ENCODE measurements at places on chromosomes 4 and X.

DNA sequence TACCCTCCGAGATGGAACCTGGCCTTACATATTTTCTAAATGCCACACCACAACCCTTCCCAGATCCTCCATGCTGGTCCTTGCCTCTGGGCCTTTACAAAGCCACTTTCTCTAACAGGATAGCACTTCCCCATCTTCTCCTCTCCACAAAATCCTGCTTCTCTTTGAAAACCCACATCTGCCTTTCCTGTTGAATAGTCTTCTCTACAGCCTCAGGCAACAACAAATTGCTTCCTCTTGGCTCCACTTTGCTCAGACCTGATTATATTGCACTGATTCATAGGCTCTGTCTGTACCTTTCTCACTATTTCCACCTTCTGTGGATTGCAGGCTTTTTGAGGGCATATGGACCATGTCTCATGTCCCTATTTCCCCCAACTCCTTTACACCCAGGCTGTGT lies 203.7 kb upstream of the MBNL3 start:
- no peak for DNase-seq

GRCh38 chr4:108377021-108377420 lies 208.3 kb upstream of the LEF1 start:
- no peak for DNase-seq

DNA sequence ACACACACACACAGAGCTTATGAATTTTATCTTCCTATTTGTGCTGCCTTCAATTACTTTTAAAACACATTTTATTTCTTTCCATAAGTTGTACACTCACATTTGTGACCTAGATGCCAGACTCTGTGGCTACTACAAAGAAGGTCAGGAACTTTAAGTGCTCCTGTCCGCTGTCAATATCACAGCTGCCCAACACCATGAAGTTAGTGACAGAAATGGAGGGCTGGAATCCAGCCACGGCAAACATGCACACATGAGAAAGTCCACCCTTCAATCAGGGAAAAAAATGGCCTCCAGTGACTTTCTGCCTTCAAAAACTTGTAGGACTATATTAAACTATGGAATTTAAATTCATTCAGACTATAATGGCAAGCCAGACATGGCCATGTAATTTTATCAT lies 334.4 kb upstream of the FSTL5 start:
- no peak for DNase-seq

DNA sequence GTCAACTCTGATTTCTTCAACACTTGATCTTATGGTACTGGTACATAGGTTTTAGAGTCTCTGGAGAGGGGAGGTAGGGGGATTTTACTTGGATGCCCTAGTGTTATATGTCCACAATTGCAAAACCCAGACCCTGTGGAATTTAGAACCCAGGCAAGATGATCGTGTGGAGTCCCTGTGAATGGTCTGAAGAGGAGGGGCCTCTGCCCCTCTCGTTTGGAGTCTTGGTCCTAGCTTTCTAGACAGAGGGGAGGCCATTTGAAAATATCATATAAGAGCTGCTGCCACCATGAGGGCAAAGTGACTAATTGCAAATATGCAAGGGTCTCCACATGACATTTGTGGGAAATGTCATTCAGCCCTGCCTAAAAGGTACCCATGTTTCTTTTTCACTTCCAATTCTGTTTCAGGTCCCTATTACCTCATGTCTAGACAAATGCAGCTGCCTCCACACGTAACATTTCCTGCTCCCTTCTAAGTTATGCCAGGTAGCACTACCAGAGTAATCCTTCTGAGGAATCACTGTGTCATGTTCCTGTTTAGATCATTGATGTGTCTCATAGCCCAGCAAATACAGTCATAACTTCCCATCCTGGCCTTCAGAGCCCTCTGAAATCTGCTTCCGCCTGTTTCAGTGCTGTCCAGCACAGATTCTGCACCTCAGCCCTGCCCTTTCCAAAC lies 126.8 kb downstream of the KLHL8 start:
- DNase-seq: peak; percentile 79

GRCh38 chrX:45771560-45772340 lies 571.1 kb upstream of the DIPK2B start:
- DNase-seq: no peak

- DNase-seq: no peak
Measured at GRCh38 chr4:95411371-95412088, 137.2 kb downstream of the UNC5C start.

- no peak for DNase-seq
Measured at GRCh38 chr4:53195815-53196661, 169.8 kb downstream of the SCFD2 start.

DNA sequence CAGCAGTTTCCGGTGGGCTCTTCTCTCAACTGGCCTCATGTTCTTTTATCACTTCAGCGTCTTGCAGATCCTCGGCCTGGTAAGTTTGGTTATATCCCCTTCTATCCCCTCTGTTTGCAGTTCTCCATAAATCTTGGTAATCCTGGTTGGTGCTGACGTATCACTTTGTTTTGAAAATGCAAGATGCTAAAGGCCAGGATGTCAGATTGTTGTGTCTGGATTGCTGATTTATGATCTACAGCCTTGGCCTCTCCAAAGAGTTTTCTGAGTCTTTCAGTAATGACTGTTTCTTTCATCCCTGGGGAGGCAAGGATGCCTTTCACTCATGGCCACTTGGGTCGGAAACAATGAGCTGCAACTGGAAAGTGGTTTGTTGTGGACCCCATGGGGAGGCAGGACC lies 146.4 kb downstream of the AMMECR1 start:
- no peak for DNase-seq

DNA sequence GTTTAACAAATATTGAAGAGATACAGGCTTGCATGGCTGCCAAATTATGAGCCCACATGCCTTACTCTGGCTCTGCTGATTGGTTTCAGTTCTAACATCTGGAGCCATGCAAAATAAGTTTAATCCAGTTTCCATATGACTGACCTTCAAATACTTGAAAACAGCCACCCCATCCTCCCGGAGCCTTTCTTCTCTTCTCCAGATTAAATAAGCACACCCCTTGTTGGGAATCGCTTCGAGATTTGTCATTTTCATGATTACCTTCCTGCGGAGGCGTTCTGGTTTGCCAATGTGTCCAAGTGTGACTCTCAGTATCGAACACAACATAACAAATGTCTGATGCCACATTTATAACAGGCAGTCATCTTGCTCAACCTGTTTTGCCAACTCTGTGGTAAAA lies 101.6 kb upstream of the JADE1 start:
- no peak for DNase-seq

DNA sequence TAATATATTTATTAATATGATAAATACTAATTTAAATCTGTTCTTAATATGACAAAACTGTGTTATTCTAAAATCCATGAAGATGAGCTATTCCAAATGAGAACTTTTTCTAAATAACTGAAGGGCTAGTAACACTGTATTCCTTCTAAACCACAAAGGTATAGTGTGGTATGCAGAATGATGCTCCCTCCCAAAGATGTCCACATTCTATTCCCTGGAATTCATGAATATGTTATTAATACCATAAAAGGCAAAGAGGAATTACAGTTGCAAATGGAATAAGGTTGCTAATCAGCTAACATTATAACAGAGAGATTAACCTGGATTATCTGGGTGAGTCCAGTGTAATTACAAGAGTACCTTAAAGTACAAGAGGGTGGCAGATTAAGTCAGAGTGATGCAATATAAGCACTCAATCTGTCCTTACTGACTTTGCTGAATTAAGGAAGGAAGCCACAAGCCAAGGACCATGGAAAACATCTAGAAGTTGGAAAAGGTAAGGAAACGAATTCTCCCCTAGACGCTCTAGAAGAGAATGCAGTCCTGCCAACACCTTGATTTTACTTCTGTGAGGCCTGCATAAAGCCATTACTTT lies 20.7 kb upstream of the MAB21L2 start:
- no peak for DNase-seq

DNA sequence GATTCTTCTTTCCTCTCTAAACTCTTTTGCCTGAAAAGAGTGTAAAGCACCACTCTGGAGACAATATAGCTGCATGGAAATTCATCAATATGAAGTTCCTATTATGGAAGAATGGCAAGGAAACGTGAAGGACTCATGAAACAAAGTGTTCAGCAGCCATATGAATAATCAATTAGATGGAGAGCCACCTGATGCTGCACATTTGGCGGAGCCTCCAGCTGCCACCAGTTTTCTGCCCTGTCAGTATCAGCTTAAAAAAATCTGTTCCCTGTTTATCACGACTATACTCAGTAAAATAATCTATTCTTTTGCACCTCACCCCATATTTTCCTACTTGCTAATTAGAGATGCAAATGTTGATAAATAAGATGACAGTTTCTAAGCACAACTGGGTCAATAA lies 276.0 kb downstream of the UNC5C start:
- DNase-seq: no peak

DNA sequence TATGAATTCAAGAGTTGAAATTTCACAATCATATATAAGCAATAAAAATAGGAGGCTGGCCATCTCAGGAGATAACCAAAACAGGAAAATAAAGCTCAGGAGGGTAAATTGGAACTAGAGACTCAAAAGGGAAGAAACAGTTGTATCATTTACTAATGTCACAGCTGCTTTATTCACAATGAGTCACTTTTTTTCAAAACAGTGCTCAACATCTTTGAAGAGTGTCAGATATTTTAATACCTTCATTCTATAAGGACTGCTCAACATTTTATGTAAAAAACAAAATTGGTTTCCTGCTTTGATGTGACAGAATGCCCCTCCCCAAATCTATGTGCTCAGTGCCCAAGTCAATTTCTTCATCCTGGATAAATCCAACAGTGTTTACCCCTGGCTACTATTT lies 97.7 kb downstream of the DDX60 start:
- DNase-seq: peak; percentile 25

DNA sequence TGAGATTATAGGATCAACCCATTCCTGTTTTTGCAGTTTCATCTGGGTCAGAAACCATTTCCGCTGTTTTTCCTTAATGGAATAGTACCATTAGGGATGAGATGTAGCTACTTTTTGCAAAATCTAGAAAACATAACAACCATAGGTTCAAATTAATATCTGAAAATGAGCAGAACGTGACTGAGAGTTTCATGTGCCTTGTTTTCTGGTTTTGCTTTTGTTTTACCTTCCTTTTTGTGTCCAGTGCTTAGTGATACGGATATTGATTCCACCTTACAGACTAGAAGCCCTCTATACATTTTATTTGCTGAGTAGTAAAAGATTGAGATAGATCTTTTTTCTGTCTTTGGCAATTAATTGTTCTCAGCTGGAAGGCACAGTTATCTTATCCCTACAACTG lies 46.5 kb downstream of the SNX25 start:
- no peak for DNase-seq

GRCh38 chrX:148913971-148914370 lies 413.6 kb downstream of the AFF2 start:
- no peak for DNase-seq

GRCh38 chrX:13545726-13546125 lies 23.7 kb upstream of the EGFL6 start:
- DNase-seq: no peak

DNA sequence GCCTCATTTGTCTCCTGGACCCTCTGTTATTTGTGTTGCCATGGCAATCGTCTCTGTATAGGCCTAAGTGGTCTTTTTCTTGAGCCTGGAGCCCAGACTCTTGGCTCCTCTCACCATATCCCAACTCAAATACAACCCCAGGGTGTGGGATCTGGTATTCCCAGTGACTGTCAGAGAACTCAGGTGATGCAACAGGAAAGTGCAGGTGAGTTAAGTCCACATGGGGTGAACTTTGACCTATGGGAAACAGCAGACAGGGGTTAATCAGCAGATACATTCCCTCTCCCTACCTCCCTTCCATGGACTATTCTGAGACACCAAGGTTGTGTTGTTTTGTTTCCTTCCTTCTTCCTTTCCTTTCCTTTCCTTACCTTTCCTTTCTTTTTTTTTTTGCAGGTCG lies 130.9 kb upstream of the RPS6KA3 start:
- DNase-seq: no peak

- no peak for DNase-seq
Measured at GRCh38 chr4:16706251-16706650, 192.2 kb downstream of the LDB2 start.

DNA sequence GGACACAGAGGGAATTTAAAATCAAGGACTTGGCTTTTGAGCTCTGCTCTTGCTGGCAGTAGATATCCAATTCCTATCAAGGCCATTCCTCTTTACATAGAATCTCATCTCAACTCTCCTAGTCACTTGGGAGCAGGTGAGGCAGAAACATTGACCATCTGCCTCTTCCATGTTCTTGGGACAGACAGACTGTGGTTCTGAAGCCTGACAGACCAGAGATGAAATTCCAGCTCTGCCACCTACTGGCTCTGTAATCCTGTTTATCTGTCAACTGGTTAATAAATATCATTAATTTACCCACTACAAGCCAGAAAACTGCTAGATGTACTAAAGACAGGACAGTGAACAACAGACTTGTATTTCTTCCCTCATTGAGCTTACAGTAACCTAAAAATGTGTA lies 300.8 kb downstream of the ADGRL3 start:
- no peak for DNase-seq

GRCh38 chrX:38166478-38167083 lies 54.1 kb downstream of the SRPX start:
- peak; percentile 69 for DNase-seq

DNA sequence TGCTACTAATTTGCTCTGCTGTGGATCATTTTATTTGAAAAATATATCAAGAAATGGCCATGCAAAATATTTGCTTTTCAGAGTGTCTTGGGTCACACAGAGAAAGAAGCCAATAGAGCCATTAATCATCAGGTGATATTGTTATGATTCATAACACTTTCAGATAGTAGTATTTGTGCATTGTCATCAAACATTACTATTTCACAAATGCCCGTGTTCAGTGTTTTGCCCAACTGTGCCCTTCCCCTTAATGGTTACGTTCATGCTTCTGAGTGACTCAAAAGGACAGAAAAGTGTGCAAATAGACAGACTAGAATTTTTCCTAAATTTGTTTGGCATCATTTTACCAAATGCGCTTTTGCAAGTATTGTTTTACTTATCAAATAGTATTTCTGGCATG lies 46.5 kb downstream of the PHOX2B start:
- DNase-seq: no peak

Measured in NCI-H1417 (cell line).